ENCODE measurements at places on chromosomes 5 and 9. TPM values are rescaled to one million over a fixed set of nuclear protein-coding genes. Genes with fewer than 3 reads are reported as not detected.

DNA sequence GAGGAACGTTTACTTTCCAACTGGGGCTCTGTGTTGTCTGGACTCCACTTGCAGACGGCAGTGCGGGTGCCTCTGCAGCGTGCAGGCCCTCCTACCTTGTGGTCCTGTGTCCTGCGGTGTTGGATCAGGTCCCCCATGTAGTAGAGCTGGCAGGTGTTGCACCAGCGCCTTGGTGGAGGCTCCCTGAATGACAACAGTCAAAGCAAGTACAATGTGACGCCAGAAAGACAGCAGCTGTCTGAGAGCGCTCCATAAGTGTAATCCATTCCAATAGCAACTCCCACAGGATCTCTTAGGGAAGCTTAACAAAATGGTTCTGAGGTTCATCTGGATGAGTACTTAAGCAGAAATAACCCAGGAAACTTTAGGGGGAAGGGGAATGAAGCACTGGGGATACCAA lies 9.9 kb downstream of the BBLN start:
- H3K4me1 ChIP-seq: peaks cover 13% of the 10 kb centered on the region
- DNase-seq: no peak
- H3K27ac ChIP-seq: no peak overlapping the region
- peaks cover 15% of the 10 kb centered on the region for H3K36me3 ChIP-seq
- H3K4me3 ChIP-seq: no peak overlapping the region

DNA sequence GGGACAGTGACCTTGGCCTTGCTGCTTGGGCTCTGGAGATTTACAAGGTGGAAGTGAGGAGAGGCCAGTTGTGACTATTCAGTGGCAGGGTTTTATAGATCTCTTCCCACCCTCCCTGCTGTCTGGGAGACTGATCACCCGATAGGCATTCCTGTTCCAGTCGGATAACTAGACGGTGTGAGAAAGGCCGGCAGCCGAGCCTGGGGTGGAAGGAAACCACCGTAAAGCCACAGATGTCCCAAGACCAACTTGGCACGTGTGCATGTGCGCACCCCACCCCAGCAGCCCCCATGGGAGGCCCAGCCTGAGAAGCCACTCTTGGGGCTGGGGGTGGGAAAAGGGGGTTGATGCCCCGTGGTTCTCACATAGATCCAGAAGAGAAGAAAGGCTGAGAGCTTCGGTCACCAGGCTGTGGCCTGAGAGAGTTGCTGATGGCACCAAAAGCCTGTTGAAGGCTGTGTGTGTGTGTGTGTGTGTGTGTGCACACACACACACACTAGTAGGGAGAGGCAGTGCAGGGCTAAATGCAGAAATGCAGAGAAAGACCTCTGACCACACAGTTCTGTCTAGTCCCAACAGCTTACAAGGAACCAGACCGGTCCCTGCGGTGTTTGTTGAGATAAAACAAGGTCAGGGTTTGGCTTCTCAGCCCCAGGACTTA lies 225.8 kb downstream of the FANCC start:
- H3K36me3 ChIP-seq: peaks cover 38% of the 10 kb centered on the region
- H3K27me3 ChIP-seq: peaks cover 31% of the 10 kb centered on the region
- peaks cover 25% of the 10 kb centered on the region for H3K4me1 ChIP-seq
- peak; percentile 22 for DNase-seq
- H3K4me3 ChIP-seq: peak overlapping the region; percentile 45

GRCh38 chr9:135920256-135920930 lies 13.0 kb upstream of the CAMSAP1 start:
- no peaks in the 10 kb centered on the region for H3K27me3 ChIP-seq
- no peak overlapping the region for H3K27ac ChIP-seq
- DNase-seq: no peak
- peaks cover 44% of the 10 kb centered on the region for H3K36me3 ChIP-seq

GRCh38 chr5:179454356-179454755 lies 96.0 kb upstream of the RUFY1 start:
- DNase-seq: no peak
- no peak overlapping the region for H3K27ac ChIP-seq
- H3K27me3 ChIP-seq: peaks cover 23% of the 10 kb centered on the region
- no peak overlapping the region for H3K4me3 ChIP-seq
- H3K36me3 ChIP-seq: peaks cover 4% of the 10 kb centered on the region
- no peaks in the 10 kb centered on the region for H3K4me1 ChIP-seq

Gene ELP1
- total RNA-seq: 36.4 TPM

Gene PCSK1
- total RNA-seq: not detected

DNA sequence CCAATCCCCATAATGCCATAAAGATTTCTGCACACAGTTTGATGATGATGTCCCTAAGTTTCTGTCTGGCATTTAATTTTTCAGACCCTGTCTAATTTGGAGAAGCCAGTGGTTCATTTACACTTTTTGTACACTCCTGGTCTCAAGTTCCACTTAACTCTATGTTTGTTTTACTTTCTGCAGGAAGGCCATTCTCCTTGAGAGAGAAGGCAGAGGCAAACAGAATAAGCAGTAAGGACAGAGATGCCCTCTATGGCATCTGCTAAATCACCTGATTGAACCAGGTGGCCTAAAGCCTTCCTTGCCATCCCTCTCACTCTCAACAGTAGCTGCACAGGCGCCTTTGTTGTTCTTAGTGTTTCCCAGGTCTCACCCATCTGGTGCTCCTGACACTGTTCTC lies 86.1 kb upstream of the LRRTM2 start:
- H3K27me3 ChIP-seq: 0 out of 2 replicates have a peak, but pooled peaks cover 2% of the 10 kb centered on the region
- H3K27ac ChIP-seq: no peak overlapping the region
- DNase-seq: no peak
- H3K4me3 ChIP-seq: no peak overlapping the region
- H3K4me1 ChIP-seq: peaks cover 20% of the 10 kb centered on the region
- no peaks in the 10 kb centered on the region for H3K36me3 ChIP-seq

Gene LPAR1
- 65.9 TPM for total RNA-seq
